Panc1 (cell line): ENCODE measurements at places on chromosomes 6 and 20. TPM values are rescaled to one million over a fixed set of nuclear protein-coding genes. Genes with fewer than 3 reads are reported as not detected.

- no peaks in the 10 kb centered on the region for H3K4me1 ChIP-seq
- DNase-seq: no peak
- no peaks in the 10 kb centered on the region for H3K36me3 ChIP-seq
- no peaks in the 10 kb centered on the region for H3K27me3 ChIP-seq
These were observed 161.2 kb upstream of the NRSN1 start for GRCh38 chr6:23964865-23965264.

DNA sequence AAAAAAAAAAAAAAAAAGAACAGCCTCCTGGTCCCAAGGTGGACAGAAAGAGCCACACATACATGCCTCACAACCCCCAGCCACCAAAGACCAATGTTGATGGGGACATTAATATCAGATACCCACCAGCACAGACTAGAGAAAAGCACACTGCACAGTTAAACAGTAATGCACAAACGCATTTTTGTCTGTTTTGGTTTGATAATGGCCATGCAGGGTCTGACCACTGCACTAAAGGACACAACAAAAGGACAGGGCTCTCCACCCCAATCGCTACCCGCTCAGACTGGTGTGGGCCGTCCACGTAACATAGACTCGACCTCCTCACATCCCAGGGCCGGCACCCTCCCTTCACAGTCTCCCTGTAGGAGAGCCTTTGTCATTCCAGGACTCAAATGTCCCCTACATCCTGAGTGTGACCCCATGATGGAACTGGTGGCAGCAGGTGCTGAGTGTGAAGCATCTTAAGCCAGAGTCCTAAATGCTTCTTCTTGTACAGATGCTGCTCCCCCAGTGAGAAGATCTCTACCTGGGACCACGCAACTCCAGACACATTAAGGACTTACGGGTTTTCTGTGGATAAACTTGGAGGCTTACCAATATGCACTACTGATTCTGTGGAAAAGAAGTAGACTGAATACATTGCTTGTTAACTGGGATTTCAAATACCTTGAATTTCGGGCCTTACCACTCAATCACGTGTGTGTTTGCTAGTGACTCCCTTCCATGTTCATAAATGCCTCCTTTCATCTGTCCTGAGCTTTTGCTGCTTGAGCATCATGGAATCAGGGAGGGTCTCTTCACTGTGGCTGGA lies 28.0 kb downstream of the RRBP1 start:
- H3K4me1 ChIP-seq: peaks cover 29% of the 10 kb centered on the region
- no peaks in the 10 kb centered on the region for H3K27me3 ChIP-seq
- no peak overlapping the region for H3K4me3 ChIP-seq
- no peak for DNase-seq

DNA sequence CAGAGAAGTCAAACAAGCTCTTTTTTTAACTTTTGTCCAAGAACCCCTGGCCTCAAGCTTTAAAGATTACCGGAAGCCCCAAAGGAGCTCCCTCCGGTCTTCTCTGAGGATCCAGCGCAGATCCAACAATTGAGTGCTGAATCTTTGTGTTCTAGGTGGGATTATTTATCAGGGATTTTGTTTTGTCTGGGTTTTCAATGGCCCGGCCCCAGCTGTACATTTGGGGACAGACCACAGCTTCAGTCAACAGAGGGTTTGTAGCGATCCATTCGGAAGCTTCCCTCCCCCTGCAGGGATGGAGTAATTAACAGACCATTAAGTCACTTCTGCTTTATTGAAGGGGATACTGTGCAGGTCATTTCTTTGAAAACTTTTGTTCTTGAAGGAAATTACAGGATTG lies 7.8 kb downstream of the OLIG3 start:
- H3K4me1 ChIP-seq: no peaks in the 10 kb centered on the region
- DNase-seq: no peak
- H3K4me3 ChIP-seq: no peak overlapping the region
- peaks cover 20% of the 10 kb centered on the region for H3K27me3 ChIP-seq

DNA sequence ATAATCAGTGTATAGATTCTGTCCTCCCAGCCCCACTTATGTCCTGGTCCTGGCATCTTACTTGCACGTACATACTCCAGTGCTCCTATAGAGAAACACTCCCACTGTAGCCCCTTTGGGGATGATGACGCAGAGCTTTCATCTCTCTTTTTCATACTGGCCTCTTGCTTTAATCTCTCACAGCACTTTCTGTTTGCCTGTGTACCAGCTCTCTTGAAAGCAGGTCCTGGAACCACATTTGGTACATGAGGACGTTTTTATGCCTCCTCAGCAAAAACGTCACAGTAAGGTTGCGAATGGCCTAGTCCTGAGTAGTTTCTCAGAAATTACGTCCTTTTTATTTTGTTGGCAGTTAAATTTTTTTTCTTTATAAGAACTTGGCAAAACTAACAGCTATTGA lies 10.8 kb downstream of the L3MBTL3 start:
- no peaks in the 10 kb centered on the region for H3K36me3 ChIP-seq
- H3K27ac ChIP-seq: no peak overlapping the region
- DNase-seq: no peak
- H3K4me3 ChIP-seq: no peak overlapping the region

GRCh38 chr20:33401921-33402369 lies 626 bp upstream of the CDK5RAP1 start:
- no peaks in the 10 kb centered on the region for H3K27me3 ChIP-seq
- no peaks in the 10 kb centered on the region for H3K36me3 ChIP-seq
- peak overlapping the region; percentile 87 for H3K27ac ChIP-seq
- H3K4me1 ChIP-seq: peaks cover 4% of the 10 kb centered on the region; the same call in 1 of the 2 replicates
- peak overlapping the region; percentile 99 for H3K4me3 ChIP-seq

DNA sequence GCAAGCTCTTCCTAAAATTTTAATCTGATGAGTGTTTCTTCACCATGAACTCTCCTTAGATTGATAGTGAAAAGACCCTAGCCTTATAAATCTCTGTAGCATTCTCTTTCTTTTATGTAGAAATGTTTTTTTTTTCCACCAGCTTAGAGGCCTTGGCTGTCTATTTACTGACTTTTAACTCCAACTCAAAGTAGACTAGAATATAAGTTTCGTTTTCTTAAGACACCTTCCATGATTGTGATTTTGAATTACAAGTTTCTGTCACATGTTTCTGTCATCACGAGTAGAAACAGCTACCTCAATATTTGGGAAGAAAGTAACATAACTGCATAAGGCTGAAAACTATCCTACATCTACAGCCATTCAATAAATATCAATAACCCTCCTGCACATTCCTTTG lies 17.8 kb downstream of the ADGRF4 start:
- H3K4me3 ChIP-seq: no peak overlapping the region
- H3K36me3 ChIP-seq: no peaks in the 10 kb centered on the region
- DNase-seq: no peak
- H3K27ac ChIP-seq: no peak overlapping the region
- no peaks in the 10 kb centered on the region for H3K4me1 ChIP-seq

- no peak overlapping the region for H3K4me3 ChIP-seq
- no peaks in the 10 kb centered on the region for H3K4me1 ChIP-seq
- H3K36me3 ChIP-seq: no peaks in the 10 kb centered on the region
- H3K27me3 ChIP-seq: no peaks in the 10 kb centered on the region
- no peak overlapping the region for H3K27ac ChIP-seq
These were observed 61.2 kb downstream of the RGS17 start for GRCh38 chr6:153069897-153070296.

DNA sequence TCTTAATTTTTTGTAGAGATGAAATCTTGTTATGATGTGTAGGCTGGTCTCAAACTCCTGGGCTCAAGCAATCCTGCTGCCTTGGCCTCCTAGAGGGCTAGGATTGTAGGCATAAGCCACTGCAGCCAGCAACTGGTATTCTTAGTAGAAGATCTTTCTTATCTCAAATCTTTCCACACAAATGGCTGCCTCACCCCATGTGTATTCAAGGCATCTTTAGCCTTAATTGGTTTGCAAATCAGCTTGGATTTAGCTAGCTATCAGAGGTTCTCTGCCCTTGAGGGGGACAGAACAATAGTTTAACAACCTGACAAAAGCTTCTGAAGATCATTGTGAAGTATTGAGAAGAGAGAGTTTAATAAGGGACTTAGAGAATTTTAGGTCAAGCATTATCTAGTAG lies 17.9 kb upstream of the ABRACL start:
- no peak overlapping the region for H3K4me3 ChIP-seq
- H3K36me3 ChIP-seq: no peaks in the 10 kb centered on the region

- no peaks in the 10 kb centered on the region for H3K36me3 ChIP-seq
- H3K27me3 ChIP-seq: no peaks in the 10 kb centered on the region
- no peak for DNase-seq
These were observed 94.6 kb downstream of the BANF2 start for GRCh38 chr20:17794400-17794799.

DNA sequence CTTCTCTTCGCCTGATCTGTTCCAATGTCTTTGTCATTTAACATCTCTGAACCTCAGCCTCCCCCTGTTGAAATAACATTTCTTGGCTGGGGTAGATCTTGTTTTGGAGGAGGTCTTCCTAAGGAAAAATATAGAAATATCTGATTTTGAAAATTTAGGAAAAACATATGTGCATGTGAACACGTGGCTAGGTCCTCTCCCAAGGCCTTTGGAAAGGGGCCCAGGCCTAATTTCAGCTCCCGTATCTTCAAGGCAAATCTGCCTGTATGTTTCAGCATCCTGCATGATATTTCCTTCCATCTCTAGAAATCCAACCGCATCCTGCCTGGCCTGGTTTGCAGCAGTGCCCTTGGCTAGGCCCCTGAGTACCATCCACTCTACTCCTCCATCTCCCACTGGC lies 261.2 kb downstream of the PHACTR1 start:
- no peak overlapping the region for H3K4me3 ChIP-seq
- H3K36me3 ChIP-seq: no peaks in the 10 kb centered on the region
- no peaks in the 10 kb centered on the region for H3K4me1 ChIP-seq
- no peak for DNase-seq

- no peaks in the 10 kb centered on the region for H3K27me3 ChIP-seq
- no peaks in the 10 kb centered on the region for H3K4me1 ChIP-seq
- DNase-seq: no peak
- H3K4me3 ChIP-seq: no peak overlapping the region
- H3K27ac ChIP-seq: no peak overlapping the region
- no peaks in the 10 kb centered on the region for H3K36me3 ChIP-seq
These were observed 79.0 kb downstream of the PPP1R3G start for GRCh38 chr6:5164092-5164491.

DNA sequence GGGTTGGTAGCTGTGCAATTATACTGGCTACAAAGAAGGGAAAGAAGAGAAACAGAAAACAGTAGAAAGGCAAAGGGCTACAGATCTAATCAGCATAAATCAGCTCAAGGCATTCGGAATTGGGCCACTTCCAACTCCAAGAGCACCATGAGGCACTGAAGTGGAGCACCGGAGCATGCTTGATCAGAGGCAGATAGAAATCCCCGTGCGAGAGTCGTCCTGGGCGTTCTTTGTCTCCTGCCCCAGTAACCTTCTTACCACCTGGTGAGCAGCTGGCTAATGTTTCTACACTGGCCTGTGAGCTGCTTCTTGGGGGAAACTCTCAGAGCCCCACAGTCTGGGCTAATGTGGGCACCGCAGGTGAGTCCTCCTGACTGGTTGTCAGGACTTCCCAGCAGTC lies 16.7 kb downstream of the NEDD9 start:
- H3K36me3 ChIP-seq: no peaks in the 10 kb centered on the region
- H3K27ac ChIP-seq: no peak overlapping the region
- DNase-seq: no peak
- H3K4me1 ChIP-seq: no peaks in the 10 kb centered on the region
- H3K27me3 ChIP-seq: no peaks in the 10 kb centered on the region

DNA sequence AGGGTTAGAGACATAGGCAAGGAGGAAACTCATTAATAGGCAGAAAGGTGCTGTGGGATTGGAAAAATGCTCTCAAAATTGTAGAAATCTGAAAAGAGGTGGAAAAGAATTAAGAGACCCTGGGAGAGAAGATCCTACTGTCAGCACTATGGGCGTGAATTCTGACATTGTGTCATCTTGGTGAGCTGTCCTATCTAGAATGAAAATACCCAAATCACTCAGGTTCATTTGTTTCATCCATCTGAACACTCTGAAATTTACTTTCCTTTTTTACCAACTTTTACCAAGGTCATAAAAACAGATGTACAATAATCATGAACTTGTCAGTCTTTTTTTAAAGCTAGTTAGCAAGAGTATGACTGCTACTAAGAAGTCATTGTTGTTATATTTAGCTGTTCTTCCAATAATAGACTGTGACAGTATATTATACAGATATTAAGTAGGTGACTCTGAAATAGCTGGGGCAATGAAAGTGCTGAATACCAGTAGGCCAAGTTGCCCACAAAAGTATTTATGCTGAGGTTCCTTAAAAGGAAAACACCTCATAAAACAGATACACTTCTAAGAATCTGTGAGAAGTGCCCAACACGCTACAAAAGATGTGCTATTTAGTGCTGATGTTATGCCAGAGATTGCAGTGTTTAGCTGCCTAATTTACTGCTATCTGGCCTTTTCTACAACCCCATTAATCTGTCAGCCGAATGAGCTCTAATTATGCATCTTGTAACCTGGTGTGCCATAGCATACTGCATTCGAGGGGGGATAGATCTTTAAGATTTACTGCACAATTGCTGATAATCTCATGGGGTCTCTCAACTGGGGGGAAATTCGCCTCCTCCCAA lies 217.5 kb upstream of the SUPT3H start:
- H3K36me3 ChIP-seq: no peaks in the 10 kb centered on the region
- H3K27me3 ChIP-seq: no peaks in the 10 kb centered on the region
- DNase-seq: no peak
- H3K4me1 ChIP-seq: peaks cover 8% of the 10 kb centered on the region; the same call in 1 of the 2 replicates

DNA sequence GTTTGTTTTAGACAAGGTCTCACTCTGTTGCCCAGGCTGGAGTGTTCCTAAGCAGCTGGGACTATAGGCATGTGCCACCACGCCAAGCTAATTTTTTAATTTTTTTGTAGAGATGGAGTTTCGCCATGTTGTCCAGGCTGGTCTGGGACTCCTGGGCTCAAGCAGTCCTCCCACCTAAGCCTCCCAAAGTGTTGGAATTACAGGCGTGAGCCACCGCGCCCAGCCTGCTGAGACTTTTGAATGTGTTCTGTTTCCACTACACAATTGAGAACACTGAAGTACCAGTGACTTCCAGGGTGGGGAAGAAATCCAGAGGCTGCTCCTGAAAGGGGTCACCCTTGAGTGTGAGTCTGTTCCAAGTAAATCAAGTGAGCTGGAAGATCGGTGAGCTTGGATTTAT lies 81.3 kb upstream of the ARMC2 start:
- H3K27ac ChIP-seq: no peak overlapping the region
- no peaks in the 10 kb centered on the region for H3K4me1 ChIP-seq
- H3K4me3 ChIP-seq: no peak overlapping the region
- H3K27me3 ChIP-seq: peaks cover 12% of the 10 kb centered on the region

GRCh38 chr6:106112433-106112832 lies 26.3 kb downstream of the PRDM1 start:
- no peak overlapping the region for H3K4me3 ChIP-seq
- H3K27ac ChIP-seq: no peak overlapping the region
- H3K4me1 ChIP-seq: no peaks in the 10 kb centered on the region
- no peaks in the 10 kb centered on the region for H3K36me3 ChIP-seq
- no peaks in the 10 kb centered on the region for H3K27me3 ChIP-seq

HLA-DQA1 gene
- 0.39 TPM for total RNA-seq

SLC17A2 gene
- not detected for total RNA-seq

ZKSCAN3 gene
- total RNA-seq: 7.0 TPM

PTK6 gene
- 6.5 TPM for total RNA-seq

ZC2HC1B gene
- not detected for total RNA-seq

MLIP gene
- not detected for total RNA-seq

LAMA2 gene
- 0.28 TPM for total RNA-seq

FNDC11 gene
- total RNA-seq: 1.3 TPM

ZNF165 gene
- 4.2 TPM for total RNA-seq

MRPS10 gene
- 67.6 TPM for total RNA-seq

DYNLT2 gene
- total RNA-seq: 2.1 TPM

DEFB132 gene
- 0.10 TPM for total RNA-seq

PPP1R3D gene
- total RNA-seq: 7.9 TPM
